Iris pigment epithelial cell (primary cell): ENCODE measurements at places on chromosomes 5 and 9.

DNA sequence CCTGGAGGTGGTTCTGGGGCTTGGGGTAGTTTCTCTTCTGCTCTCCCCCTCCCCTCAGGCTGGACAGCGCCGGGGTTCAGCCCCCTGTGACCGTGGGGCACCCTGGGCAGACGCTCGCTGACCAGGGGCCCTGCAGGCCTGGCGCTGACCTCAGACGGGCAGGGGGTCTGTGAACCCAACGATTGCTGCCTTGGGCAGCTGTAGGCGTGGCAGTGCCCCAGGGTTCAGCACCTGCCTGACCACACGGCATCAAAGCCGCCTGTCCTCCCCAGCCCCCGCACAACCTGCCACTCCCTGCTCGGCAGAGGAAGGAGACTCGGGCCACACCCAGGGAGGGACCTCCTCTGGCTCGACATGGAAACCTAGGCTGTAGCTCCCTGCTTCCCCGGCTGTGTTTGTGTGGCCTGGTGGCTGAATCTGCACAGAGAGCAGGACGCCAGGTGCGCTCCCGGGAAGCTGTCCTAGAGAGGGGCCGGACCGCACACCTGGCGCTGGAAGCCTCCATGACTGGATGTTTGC is 12.2 kb downstream of the LCN12 start:
- no peak for DNase-seq

GRCh38 chr5:106380736-106381135 is 1290.0 kb downstream of the EFNA5 start:
- peak; percentile 74 for DNase-seq

- no peak for DNase-seq
Observed at GRCh38 chr5:109099081-109099480, 310.7 kb downstream of the PJA2 start.

GRCh38 chr9:126854734-126855133 is 5.7 kb upstream of the ZBTB34 start:
- no peak for DNase-seq

- no peak for DNase-seq
Observed at GRCh38 chr5:103211576-103212561, 46.7 kb upstream of the MACIR start.

DNA sequence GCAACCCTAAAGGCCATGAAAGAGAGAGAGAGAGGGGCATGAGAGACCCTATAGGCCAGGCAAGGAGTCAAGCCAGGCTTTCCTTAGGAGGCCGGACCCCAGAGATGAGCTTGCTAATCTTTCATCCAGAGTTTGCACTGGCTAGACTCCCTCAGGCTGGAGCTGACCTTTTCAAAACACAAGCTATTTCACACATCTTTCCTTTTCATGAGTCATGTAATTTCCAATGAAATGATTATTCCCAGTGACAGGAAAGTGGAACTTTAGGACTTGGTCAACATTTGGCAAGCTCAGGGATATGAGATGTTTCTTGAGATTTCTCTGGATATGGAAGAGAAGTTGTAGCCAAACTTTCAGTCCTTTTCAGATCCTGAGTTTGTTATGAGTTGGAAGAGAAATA is 117.7 kb downstream of the TARS1 start:
- DNase-seq, result peak; percentile 7

DNA sequence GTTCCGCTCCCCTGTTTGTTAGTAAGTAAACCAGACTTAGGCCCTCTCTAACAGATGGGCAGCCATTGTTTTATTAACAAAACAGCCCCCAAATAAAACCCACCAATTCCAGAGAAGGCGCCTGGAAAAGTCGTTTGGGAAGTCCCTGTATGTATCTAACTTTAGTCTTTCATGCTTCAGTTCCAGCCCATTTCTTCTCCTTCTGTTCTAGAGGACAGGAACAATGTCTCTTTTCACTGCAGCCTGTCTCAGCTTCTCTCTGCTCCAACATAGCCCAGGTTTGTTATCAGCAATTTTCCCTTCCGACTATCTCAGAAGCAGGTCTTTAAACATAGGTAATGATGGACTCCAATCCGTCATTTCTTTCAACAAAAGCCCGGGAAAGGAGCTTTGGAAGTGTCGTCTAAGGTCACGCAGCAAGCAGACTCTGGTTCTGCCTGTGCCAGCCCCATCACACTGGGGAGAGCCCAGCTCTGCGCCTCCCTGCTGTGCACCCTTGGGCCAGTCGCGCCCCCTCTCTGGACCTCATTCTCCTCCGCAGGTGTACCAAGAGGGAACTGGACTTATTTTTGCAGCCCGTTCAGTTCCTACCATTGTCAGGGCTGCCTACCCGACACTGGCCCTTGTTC is 9.6 kb upstream of the AKNA start:
- no peak for DNase-seq

- DNase-seq, result no peak
Observed at GRCh38 chr9:125687163-125687863, 19.7 kb downstream of the MAPKAP1 start.

DNA sequence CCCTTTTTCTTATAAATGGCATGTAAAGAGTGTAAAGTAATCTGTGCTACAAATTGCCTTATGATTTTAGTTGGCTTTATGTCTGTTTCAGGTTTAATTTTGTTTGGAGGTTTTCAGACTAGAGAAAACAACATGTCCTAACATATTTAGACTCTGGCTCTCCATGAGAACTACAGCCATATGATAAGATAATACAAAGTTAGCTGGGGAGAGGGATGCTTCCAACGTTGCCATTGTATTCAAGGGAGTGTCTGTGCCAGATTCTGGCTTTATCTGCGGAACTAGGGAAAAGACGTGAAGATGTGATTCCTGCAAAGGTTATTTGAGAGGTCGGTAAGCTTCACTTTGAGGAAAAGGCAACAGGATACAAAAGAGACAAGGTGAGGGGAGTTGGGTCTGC is 140.0 kb upstream of the OTULINL start:
- DNase-seq, result no peak

- no peak for DNase-seq
Observed at GRCh38 chr5:54754420-54754819, 231.0 kb downstream of the ESM1 start.

GRCh38 chr5:106521701-106522100 is 1149.0 kb downstream of the EFNA5 start:
- DNase-seq, result peak; percentile 81

- DNase-seq, result no peak
Observed at GRCh38 chr9:136784249-136784996, 6.7 kb upstream of the TMEM141 start.

DNA sequence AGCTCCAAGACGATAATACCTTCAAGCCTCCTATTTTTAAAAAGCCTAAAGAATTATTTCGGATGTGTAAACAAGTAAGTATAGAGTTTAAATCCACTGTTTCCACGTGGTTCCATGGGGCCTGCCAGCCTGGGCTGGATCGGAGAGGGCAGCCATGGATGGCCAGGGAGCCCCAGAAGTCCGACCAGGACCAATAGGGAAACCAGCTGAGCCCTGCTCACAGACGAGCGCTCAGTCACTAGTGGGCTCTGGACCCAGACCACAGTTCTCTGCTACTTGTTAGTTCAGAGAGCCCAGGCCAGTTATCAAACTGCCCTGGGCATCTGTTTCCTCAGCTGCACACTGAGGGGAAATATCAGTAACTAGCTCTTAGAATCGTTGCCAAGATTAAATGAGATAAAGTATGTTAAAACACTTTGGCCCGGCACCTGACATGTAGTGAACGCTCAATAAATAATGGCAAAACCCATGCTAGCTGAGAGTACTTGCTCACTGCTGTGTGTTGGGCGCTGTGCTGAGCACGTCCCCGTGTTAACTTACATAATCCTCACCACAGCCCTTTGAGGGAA is 124.8 kb downstream of the RGS3 start:
- no peak for DNase-seq

GRCh38 chr9:81826517-81826906 is 101.7 kb upstream of the SPATA31D4 start:
- DNase-seq, result no peak

DNA sequence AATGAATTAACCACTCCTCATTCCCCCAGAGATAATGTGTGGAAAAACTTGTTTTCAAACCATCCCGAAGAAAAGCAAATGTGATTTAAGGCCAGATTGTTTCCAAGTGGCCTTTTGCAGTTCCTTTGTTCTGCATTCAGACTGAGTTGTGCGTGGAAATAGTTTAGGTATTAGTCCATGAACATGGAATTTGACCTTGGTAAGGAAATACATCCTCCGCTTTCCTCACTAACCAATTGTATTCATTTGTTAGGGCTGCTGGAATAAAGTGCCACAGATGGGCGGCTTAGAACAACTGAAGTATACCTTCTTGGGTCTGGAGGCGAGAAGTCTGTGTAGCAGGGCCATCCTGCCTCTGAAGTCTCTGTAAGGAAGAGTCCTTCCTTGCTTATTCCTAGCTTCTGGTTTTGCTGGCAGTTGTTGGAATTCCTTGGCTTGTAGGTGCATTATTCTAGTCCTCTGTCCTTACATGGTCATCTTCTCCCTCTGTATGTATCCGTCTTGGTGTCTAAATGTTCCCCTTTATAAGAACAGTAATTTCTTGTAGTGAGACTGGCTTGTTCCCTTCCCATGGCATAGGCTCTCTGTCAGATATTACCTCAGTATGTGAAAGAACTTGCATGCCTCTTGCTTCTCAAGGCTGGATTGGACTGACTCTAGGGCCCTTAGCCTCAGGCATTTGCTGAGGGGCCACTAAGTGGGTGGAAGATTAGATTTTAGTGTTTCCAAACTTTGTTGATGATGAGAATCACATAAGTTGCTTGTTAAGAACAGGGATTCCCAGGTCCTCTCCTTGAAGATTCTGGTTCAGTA is 53.9 kb downstream of the RAI14 start:
- DNase-seq, result peak; percentile 95

- DNase-seq, result peak; percentile 78
Observed at GRCh38 chr5:33894566-33894965, 2.8 kb upstream of the ADAMTS12 start.

- DNase-seq, result no peak
Observed at GRCh38 chr5:127311349-127311748, 20.8 kb downstream of the MEGF10 start.

GRCh38 chr9:122195875-122196274 is 32.9 kb downstream of the LHX6 start:
- DNase-seq, result no peak

- no peak for DNase-seq
Observed at GRCh38 chr9:92656537-92656925, 13.4 kb downstream of the IPPK start.

DNA sequence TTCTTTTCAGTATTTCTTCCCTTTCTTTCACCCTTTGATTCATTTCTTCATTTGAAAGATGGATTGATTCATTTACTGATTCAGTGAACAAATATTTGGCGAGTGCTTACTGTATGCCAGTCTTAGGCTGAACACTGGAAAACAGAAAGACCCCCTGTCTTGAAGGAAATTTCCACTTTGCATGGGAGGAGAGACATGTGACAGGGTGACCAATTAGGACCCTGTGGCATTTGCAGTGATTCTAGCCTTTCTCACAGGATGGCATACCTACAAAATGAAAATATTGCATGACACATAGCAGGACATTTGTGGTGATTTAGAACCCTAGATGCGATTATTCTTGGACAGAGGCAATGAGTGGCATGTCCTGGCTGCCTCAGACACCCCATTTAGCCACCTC is 407.2 kb upstream of the SGCD start:
- no peak for DNase-seq

DNA sequence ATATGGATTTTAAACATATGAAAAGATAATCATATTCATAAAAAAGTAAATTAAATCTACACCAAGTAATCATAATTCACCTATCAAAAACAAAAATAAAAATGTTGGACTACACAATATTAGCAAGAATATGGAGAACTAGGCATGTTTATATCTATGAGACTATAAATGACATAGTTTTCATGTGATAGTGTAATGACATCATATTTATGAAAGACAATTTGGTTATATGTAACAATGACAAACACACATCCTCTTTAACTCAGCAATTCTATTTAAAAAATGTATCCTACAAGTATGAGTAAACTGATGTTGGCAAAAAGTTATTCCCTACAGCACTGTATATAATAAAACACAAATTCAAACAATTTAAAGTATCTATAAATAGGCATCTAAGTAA is 312.3 kb downstream of the EDIL3 start:
- DNase-seq, result no peak

- peak; percentile 70 for DNase-seq
Observed at GRCh38 chr9:95383185-95383676, 65.7 kb upstream of the FANCC start.

DNA sequence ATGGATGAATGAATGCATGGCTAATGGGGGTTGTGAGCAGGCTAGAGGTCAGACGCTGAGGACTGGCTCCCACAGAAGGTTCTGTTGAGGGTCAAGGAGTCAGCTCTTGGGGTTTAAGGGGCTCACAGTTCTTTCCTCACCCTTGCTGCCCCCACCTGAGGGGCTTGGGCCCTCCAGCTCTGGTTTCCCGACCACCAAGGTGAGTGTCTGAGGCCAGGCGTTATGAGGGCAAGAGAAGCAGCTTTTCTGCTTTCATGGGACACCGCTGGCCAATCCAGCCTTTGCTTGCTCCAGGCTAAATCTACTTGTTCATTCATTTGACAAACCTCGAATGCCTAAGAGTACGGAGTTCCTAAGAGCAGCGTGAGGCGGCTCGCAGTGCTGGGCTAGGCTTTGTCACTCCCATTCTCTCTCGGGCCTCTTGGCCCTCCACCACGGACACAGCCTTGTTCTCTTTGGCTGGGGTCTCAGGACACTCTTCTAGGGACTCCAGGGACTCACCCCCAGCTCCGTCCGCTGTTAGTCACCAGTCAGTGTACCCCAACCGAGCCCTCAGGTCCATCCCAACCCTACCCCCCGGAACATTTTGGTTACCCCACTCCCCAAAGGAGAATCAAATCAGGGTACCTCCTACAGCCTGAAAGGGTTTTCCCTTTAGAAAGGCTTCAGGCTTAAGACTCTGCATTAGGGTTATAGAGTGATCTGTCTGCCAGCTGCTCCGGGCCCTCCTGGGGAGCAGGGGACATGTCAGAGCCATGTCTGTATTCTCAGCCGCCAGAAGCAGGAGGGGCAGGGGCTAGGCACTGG is 210.1 kb upstream of the MVB12B start:
- DNase-seq, result no peak

DNA sequence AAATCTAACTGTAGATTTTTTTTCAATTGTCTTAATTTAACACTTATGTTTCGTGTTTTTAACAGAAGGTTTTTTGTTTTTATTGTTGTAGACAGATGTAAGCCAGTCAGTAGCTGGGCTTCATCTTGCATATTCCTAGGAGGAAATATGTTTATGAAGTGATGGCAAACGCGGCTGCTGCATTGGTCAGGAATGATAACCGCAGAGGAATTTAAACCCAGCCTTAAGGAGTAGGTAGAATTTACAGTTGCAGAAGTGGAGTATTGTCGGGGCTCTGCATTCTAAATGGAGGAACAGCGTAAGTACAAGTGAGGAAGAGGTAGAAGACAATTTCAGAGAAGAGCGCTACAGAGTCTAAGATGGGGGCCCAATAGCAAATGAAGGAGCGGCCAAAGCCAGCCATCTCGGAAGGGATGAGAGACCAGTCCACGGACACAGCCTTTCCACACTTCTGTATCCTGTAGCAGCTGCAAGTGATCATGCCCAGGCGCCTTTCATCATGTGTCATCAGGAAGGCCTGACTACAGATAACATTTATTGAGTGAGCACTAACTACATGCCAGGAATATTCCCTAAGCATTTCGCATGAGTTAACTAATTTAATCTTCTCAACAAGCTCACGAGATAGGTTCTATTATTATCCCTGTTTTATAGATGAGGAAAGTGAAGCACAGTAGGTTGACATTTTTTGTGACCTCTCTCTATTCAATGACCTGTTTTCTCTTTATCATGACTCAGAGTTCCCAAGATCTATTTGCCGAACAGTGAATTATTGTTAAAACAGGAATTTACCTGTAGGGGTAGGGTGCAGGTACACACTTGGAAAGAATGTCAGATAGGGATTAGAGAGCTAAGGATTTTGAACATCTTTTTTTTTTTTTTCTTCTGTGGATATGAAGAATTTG is 38.1 kb downstream of the CMYA5 start:
- DNase-seq, result no peak

- DNase-seq, result no peak
Observed at GRCh38 chr5:39107350-39107749, 33.2 kb upstream of the RICTOR start.
